Stimulated activated CD4-positive, alpha-beta T cell treated with anti-CD3 and anti-CD28 coated beads, TNF-alpha, amount 100 ng/mL, for 24 hours (primary cell): ENCODE measurements at places on chromosomes 6 and 20.

GRCh38 chr6:112781241-112781640 lies 434.1 kb downstream of the RFPL4B start:
- no peak for DNase-seq

DNA sequence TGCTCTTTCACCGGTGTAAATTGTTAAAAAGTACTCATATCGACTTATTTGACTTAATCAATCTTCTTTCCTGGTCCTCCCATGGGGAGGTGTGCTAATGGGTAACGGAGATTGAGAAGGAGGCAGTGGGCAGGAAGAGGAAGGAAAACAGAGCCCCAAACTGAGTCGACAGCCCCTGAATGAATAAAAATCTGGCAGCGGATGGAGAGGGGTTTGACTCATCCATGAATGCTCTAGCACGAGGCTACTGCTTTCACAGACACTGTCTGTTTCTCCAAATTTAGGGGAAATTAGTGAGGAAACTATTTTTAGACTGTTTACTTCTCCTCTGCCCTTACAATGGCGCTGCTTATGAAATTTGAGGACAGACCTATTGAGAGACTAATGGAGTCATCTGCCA lies 142.2 kb upstream of the ATXN1 start:
- DNase-seq = no peak

GRCh38 chr20:43450841-43451799 lies 6.6 kb upstream of the SRSF6 start:
- no peak for DNase-seq

GRCh38 chr6:150547502-150548222 lies 52.0 kb upstream of the PLEKHG1 start:
- no peak for DNase-seq

DNA sequence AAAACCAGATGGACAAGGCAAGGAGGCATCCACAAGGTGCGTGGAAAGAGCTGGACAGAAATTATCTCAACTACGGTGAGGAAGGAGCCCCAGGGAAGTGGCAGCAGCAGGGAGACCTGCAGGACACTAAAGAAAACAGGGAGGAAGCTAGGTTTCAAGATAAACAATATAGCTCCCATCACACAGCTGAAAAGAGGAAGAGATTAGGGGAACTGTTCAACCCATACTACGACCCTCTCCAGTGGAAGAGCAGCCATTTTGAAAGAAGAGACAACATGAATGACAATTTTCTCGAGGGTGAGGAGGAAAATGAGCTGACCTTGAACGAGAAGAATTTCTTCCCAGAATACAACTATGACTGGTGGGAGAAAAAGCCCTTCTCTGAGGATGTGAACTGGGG lies 26.8 kb downstream of the TRMT6 start:
- no peak for DNase-seq

- no peak for DNase-seq
Observed at GRCh38 chr6:78093906-78094305, 441.1 kb downstream of the MEI4 start.

DNA sequence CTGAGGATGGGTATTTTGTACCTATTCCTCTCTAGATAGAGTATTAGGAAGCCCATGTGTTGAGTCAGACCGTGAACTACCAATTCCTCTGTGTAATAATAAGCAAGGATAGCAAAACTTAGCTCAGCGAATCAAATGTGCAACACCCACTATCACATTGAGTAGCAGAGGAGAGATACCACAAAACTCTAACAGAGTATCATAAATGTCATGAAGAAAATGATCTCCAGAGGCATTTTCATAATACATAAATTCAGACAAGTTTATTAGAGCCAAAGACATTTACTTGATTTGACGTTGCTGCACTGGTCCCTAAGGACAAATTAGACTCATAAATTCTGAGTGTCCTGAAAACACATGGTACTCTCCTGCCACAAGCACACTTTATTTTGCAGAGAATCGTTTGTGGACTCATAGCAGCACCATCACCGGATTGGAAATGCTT lies 245.2 kb downstream of the HAO1 start:
- no peak for DNase-seq

GRCh38 chr6:147712841-147713240 lies 204.4 kb downstream of the SAMD5 start:
- DNase-seq = no peak

GRCh38 chr20:53847139-53847836 lies 223.1 kb downstream of the BCAS1 start:
- no peak for DNase-seq

- DNase-seq = no peak
Observed at GRCh38 chr6:93416571-93417420, 2.6 kb downstream of the EPHA7 start.

GRCh38 chr6:21462519-21462852 lies 131.1 kb upstream of the SOX4 start:
- DNase-seq = no peak

DNA sequence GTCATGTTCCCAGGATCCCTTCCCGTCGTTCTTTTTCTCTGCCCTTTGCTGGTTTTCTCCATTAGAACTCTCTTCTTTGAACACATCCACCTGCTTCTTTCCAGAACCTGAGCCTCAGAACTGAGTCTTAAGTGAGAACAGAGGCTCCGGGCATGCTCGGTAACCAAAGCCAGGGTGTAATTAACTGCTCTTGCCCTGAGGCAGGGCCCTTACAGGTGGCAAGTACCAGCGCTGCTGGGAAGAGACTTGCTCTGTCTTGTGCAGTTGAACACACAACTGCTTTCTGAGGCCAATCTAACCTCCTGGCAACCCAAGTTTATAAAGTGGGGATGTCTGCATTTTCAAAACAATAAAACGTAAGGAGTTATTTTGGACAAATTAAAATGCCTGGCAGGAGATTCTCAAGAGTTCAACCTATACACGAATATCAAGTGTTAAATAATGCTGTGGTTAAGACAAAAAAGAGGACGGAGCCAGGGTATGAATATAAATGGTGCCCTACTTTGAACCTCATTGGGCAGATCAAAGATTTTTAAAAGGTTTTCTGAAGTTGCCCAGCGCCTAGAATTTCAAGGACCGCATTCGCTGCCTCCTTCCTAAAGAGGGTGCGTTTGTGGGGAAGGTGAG lies 12.4 kb upstream of the DEK start:
- DNase-seq = no peak

GRCh38 chr6:14883921-14884320 lies 361.9 kb upstream of the JARID2 start:
- DNase-seq = no peak

DNA sequence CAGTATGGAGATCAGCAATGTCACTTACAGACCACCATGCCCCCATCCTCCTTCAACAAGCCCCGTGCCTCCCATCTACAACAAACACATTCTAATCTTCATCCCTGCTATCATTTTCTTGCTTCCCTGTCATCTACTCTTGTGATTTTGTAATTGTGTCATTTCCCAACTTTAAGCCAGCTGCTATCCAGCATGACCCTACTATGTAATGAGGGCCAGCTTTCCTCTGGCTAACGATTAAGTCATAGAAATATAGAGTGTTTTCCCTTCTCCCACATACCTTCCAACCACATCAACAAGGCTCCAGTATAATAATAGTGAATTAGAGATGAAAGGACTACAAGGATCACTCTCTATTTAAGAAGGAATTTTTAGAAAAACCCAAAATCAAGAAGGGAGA lies 607.0 kb downstream of the TENT5A start:
- no peak for DNase-seq
